Ascending aorta (tissue), 2 donors: ENCODE measurements at places on chromosomes 3 and 15.

GRCh38 chr3:187368251-187369088, at the start of gene RTP4:
RTP4 (plus strand) TSS chr3:187368385; CDS start chr3:187368442, 57 bp downstream.
- no peak for DNase-seq

GRCh38 chr3:67461667-67462142, 192.7 kb downstream of the SUCLG2 start:
- DNase-seq: no peak

DNA sequence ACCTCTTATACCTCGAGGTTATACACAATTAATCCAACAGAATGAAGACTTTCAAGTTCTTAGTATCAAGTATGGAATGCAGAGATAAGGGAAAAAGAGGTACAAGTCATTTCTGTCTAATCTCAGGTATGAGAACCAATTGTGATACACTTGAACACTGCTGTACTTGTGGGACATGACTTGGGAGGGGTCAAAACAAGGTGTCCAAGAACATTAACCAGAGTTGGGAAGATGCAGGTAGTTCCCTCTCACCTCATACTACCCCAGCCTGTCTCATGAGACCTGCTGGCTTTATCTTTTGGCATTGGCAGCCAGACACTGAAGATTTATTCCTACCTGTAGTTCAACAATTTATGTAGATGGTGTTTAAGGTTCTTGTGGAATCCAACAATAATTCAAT, 209.7 kb downstream of the NR1D2 start:
- DNase-seq: no peak

DNA sequence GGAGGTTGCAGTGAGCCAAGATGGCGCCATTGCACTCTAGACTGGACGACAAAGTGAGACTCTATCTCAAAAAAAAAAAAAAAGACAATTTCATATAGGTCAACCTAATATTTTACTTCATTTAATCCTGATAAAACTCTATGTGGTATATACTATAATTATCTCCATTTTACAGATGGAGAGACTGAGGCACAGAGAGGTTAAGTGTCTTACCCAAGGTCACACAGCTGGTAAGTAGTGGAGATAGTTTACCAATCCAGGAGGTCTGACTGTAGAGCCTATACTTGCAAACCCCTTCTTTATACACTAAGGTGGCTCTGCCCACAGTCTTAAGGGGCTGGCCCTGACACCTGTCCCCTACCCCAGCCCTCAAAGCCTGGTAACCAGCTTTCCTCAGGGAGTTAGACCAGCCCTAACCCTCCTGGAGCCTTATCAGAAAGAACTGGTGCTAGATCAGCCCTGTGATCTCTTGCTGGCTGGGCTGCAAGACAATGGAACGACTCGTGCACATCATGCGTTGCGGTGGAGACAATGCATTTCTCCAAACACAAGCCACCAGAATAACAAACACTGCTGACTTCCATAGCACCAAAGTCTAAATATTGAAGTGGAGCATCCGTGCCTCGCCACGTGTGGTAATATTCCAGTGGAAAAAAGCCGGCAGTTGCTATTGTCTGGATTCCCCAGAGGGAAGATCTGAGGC, 60.0 kb upstream of the SMAD3 start:
- DNase-seq: no peak

GRCh38 chr3:71389911-71390573, 193.5 kb downstream of the FOXP1 start:
- no peak for DNase-seq

- DNase-seq: no peak
Measured at GRCh38 chr3:147218965-147219364, 187.4 kb downstream of the ZIC4 start.
